Diencephalon (tissue), 1 donor: ENCODE measurements at places on chromosomes 4 and X. TPM values are rescaled to one million over a fixed set of nuclear protein-coding genes. Genes with fewer than 3 reads are reported as not detected.

TMEM255A gene
- total RNA-seq = 5.5 TPM

SLITRK4 gene
- total RNA-seq = 59.3 TPM

PFKFB1 gene
- 0.23 TPM for total RNA-seq

ALAS2 gene
- total RNA-seq = 60.7 TPM

NOP14 gene
- 9.2 TPM for total RNA-seq

RIPPLY1 gene
- total RNA-seq = not detected

CXorf51A gene
- total RNA-seq = not detected

ITIH6 gene
- total RNA-seq = not detected

C4orf51 gene
- not detected for total RNA-seq

TCEAL9 gene
- total RNA-seq = 42.9 TPM

DNAAF6 gene
- total RNA-seq = 0.92 TPM

CFAP299 gene
- total RNA-seq = 4.2 TPM

ARSD gene
- 15.5 TPM for total RNA-seq

REPS2 gene
- 26.3 TPM for total RNA-seq

GIMD1 gene
- total RNA-seq = not detected

TENT5D gene
- not detected for total RNA-seq

PIN4 gene
- 17.1 TPM for total RNA-seq

ENPEP gene
- 3.0 TPM for total RNA-seq

UGT2B28 gene
- not detected for total RNA-seq

CNGA1 gene
- total RNA-seq = 0.46 TPM
